CD4-positive, alpha-beta T cell treated with Interferon alpha-2 for 1 hour (primary cell): ENCODE measurements at places on chromosomes 2 and 18.

DNA sequence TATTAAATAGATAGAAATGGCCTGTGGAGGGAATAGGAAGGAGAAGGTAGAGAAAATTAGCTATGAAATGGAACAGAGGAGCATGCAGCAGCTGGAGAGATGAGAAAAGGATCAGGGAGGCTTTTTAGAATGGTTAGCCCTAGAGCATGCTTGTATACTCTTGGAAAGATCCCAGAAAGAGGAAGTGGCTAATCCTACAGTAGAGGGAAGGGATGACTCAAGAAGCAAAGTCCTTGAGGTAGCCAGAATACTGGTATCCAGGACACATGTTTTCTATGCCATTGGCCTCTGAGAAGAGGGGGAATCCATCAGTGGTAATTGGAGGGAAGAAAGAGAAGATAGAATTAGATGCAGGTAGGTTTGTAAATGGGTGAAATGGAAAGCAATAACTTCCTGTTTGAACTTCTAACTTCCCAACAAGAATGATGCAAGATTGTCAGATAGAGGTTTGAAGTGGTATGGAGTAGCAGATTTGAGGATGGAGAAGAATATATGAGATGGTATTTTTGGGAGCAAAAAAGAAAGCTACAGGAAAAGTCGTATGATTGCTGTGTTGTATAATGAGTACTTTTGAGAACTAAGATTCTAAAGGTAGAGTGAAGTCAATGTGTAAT is 17.1 kb upstream of the OSBPL6 start:
- no peak for DNase-seq

DNA sequence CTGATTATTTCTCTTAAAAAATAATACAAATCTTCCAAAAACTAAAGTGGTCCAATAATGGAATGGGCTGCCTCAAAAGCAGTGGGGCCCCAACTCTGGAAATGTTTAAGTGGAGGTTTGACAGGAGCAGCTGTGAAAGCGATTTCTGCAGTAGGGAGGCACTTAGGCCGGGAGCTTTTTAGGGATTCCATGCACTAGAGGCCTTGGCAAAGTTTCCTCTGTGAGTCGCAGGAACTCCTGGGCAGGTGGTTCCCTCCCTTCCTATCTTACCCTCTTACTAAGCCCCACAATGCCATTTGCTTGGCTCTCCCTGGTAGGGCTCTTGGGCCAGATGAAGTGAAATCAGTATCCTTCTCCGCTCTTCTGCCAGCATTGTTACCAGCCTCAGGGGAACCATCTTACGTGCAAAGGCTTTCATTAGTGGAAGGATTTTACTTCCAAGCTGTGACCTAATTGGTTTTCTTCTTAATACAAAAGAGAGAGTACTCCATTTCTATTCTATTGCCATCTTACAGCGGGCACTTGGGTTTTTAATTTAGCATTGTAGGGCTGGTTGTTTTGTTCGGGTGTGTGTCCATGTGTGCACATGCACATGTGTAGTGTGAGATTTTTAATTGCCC is 34.3 kb upstream of the C18orf32 start:
- no peak for DNase-seq

- peak; percentile 66 for DNase-seq
Observed at GRCh38 chr2:168336786-168337388, 89.5 kb upstream of the STK39 start.

GRCh38 chr18:72114801-72115594 is 429.1 kb downstream of the CBLN2 start:
- no peak for DNase-seq

DNA sequence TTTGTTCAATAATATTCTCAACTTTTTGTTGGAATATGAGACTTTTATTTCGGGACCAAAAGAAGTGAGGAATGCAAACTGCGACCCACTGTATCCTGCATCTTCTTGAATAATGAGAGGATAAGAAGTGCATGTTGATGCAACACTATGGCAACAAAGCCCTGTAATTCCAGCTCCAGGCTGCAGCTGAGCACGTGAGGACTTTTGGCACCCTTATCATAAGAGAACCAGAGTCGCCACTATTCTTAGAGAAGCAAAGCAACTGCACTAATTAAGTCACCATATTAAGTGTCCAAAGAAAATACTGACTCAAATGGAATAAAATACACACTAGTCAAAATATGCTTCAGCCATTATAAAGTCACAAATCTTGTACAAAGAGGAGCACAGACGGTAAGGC is 65.8 kb downstream of the FAM210A start:
- DNase-seq, result no peak

GRCh38 chr2:49028101-49028500 is 126.2 kb downstream of the FSHR start:
- no peak for DNase-seq

DNA sequence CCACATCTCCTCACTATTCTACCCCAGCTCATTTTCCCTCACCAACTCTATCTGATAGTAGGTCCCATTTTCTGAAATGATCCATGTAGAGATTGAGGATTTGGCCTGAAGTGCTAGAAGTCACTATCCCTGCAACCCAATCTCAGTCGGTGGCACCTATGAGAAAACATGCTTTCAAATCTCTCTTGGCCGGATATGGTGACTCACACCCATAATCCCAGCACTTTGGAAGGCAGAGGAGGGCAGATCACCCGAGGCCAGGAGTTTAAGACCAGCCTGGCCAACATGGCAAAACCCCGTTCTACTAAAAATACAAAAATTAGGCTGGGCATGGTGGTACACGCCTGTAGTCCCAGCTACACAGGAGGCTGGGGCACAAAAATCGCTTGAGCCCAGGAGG is 19.1 kb upstream of the MARCHF4 start:
- DNase-seq, result no peak

- no peak for DNase-seq
Observed at GRCh38 chr2:9002637-9003365, 683 bp downstream of the MBOAT2 start.
